ENCODE measurements at places on chromosomes 11 and 22. TPM values are rescaled to one million over a fixed set of nuclear protein-coding genes. Genes with fewer than 3 reads are reported as not detected.

Gene SCGB2A2
- not detected for polyA plus RNA-seq

DNA sequence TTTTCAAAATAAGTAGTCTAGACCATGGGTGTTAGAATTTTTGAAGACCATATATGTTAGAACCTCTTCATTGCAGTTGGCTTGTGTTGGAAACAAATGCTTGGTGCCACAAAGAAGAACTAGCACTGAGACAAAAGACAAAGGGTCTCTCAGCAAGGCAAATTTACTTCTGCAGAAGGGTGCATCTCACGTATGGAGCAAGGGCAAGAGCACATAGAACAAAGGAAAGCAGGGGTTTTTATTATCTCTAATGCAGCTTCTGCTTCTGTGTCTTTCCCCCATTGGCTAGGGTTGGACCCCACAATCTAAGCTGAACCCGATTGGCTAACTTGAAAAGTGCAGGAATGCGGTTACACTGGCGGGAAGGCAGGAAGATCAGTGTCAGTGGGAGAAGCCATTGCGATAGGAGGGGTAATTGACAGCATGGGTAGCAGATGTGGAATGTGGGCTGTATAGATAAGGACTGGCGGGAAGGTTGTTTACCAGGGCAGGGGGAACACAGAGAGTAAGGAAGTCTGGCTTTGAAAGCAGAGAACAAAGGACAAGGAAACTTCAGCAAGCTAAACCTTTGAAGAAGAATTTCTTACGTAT is 9.2 kb upstream of the RBMXL2 start:
- no peak for DNase-seq

- no peak for DNase-seq
Observed at GRCh38 chr11:134343646-134344045, 11.9 kb downstream of the GLB1L2 start.

- no peak for DNase-seq
Observed at GRCh38 chr11:5968394-5968793, at the start of gene OR56A5. OR56A5 (minus strand) TSS chr11:5968494; CDS start chr11:5968494, 0 bp downstream.

- DNase-seq, result peak; percentile 2
Observed at GRCh38 chr11:6962141-6962540, 35.9 kb downstream of the ZNF215 start.

- no peak for DNase-seq
Observed at GRCh38 chr22:21042978-21043859, 2.5 kb upstream of the LRRC74B start.

DNA sequence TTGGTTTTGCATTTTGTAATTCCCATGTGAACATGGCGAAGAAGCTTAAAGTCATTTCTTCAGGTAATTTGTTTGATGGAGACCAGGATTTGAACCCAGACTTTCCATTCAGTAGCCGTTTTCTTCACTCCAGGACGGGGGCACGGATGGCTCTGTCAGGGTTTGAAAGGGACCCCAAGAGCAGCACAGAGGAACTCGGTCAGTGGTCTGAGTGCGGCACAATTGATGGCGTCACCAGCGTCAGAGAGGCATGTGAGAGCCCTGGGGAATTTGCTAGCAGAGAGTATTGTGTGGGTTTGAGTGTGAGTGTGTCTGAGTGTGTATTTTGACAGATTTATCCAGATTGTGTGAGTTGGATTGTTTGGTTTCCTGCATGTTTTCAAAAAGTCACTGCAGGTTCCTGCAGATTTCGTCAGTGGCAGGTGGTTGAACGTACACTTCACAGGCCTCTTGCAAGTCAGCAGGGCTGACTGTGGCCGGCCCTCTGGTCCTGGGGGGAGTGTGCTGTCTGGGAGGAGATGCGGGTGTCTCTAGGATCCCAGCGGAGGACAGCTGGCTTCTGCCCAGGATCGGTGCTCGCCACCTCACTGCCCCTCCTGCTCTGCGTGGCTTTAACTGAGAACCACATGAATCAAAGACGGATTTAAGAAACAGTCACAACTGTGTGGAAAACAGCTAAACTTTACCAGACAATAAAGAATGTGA is 199.3 kb downstream of the TBC1D22A start:
- DNase-seq, result no peak

DNA sequence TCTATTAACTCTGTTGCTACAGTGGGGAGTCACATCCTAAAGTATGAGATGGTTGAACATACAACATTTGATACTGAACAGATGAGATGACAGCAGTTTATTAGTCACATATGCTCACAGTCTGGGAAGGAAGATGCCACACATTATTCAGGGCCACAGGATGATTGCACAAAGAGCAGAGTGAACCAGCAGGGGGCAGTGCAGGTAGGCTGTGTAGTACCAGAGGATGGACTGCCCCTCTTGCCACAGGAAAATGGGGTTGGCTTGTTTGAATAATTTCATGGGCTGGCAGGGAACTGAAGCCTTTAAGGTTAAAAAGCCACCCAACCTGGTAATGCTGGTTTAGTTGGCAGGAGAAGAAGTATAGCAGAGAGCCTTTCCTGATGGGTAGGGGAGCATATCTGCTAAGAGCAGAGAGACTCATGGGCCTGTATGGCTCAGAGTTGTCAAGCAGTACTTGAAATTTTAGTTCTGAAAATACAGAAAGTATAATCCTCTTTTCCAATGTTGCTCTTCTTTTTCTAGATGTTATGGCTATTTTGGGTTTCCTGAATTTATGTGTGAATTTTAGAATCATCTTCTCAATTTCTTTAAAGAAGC is 180.4 kb upstream of the B3GAT1 start:
- DNase-seq, result no peak

- no peak for DNase-seq
Observed at GRCh38 chr11:13038366-13038765, 29.2 kb downstream of the RASSF10 start.

DNA sequence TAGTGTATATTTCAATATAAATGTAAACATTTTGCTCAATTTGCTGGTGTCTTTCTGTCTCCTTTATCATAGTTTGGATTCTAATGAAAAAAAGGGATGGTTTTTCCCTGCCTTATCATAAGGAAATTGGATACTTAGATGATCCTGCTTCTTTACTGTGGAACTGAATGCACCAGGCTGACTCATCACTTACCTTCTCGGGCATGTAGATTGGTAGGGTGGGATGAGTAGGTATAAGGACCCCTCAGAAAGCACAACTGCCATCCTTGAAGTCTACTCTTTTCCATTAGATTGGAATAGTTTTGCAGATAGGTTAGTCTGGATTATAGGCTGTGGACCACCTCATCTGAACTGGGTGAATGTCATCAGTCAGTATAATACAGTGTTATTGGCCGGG is 7.5 kb upstream of the SIDT2 start:
- no peak for DNase-seq
